GM23338 (cell line): ENCODE measurements at places on chromosomes 2 and 18. TPM values are rescaled to one million over a fixed set of nuclear protein-coding genes. Genes with fewer than 3 reads are reported as not detected.

GRCh38 chr2:80259292-80259691 is 45.3 kb downstream of the LRRTM1 start:
- H3K36me3 ChIP-seq, result no peaks in the 10 kb centered on the region
- no peaks in the 10 kb centered on the region for H3K27me3 ChIP-seq
- H3K4me1 ChIP-seq, result peaks cover 4% of the 10 kb centered on the region; the same call in 1 of the 2 replicates
- no peak for DNase-seq
- no peak overlapping the region for H3K27ac ChIP-seq

GRCh38 chr2:200311139-200311538 is 4.6 kb downstream of the SPATS2L start:
- H3K36me3 ChIP-seq, result no peaks in the 10 kb centered on the region
- DNase-seq, result no peak
- peak overlapping the region; percentile 25; the same call in 1 of the 2 replicates for H3K4me3 ChIP-seq
- no peaks in the 10 kb centered on the region for H3K27me3 ChIP-seq
- H3K4me1 ChIP-seq, result peaks cover 61% of the 10 kb centered on the region
- 0 out of 2 replicates have a peak overlapping the region, but pooled peaks have one; percentile 35 for H3K27ac ChIP-seq

CLEC4F gene
- not detected in 2 replicates for total RNA-seq

DNA sequence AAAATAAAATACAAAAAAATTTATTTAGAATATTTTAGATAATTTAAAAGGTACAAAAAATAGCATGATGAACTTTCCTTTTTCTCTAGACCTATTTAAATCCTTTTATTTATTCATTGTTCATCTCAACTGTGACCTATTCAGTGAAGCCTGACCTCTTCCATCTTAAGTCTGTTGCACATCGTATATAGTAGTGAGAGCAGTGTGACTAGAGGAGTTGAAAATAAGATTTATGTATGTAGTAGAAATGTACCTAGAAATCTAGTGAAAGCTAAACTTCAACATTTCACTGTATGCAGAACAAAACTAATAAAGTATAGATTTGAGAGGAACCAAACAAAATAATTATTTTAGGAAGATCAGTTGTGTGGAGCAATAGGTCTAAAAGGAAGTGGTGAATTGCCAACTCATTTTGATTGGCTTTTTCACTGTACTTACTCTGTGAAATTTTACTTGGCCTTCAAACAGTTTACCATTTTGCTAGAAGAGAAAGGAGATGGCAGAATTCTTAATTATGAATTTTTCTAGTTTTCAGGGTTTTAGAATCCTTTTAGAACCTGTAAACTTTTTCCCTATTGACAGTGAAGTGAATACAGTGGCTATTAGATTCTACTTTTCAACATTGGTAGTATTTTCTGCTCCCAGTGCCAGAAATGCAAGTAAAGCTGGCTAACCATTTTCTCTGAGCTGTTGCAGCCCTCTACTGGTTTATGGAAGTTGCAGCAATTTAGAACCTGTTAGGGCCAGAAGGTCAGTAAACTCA is 11.0 kb downstream of the ANKRD12 start:
- DNase-seq, result peak; percentile 73
- H3K27ac ChIP-seq, result no peak overlapping the region; the same call in 1 of the 2 replicates
- no peaks in the 10 kb centered on the region for H3K27me3 ChIP-seq
- no peaks in the 10 kb centered on the region for H3K4me1 ChIP-seq
- no peak overlapping the region for H3K4me3 ChIP-seq

GRCh38 chr2:113209011-113209645 is 35.4 kb downstream of the PSD4 start:
- DNase-seq, result no peak
- H3K27me3 ChIP-seq, result no peaks in the 10 kb centered on the region
- H3K27ac ChIP-seq, result no peak overlapping the region
- H3K36me3 ChIP-seq, result no peaks in the 10 kb centered on the region
- peaks cover 12% of the 10 kb centered on the region; the same call in 1 of the 2 replicates for H3K4me1 ChIP-seq

- no peaks in the 10 kb centered on the region for H3K4me1 ChIP-seq
- H3K27me3 ChIP-seq, result no peaks in the 10 kb centered on the region
- H3K4me3 ChIP-seq, result no peak overlapping the region
- no peak for DNase-seq
Observed at GRCh38 chr2:50878251-50878650, 153.7 kb downstream of the NRXN1 start.

GRCh38 chr2:144666032-144666431 is 146.1 kb upstream of the ZEB2 start:
- peaks cover 15% of the 10 kb centered on the region for H3K4me1 ChIP-seq
- no peak for DNase-seq
- no peaks in the 10 kb centered on the region for H3K27me3 ChIP-seq
- H3K27ac ChIP-seq, result no peak overlapping the region
- no peak overlapping the region for H3K4me3 ChIP-seq

THUMPD2 gene
- total RNA-seq, result 16.1 and 19.5 TPM in 2 replicates

YWHAQ gene
- total RNA-seq, result 464 and 490 TPM in 2 replicates

FOSL2 gene
- total RNA-seq, result 2.3 and 4.3 TPM in 2 replicates

CCT4 gene
- 343 and 378 TPM in 2 replicates for total RNA-seq

GRCh38 chr2:41414486-41415230 is 633.2 kb upstream of the PKDCC start:
- no peaks in the 10 kb centered on the region for H3K36me3 ChIP-seq
- no peak overlapping the region for H3K27ac ChIP-seq
- no peak overlapping the region for H3K4me3 ChIP-seq
- DNase-seq, result peak; percentile 88

GRCh38 chr2:236171680-236172254 is 3.6 kb upstream of the GBX2 start:
- DNase-seq, result peak; percentile 51
- peaks cover 69% of the 10 kb centered on the region for H3K4me1 ChIP-seq
- H3K36me3 ChIP-seq, result no peaks in the 10 kb centered on the region
- H3K27ac ChIP-seq, result no peak overlapping the region
- peak overlapping the region; percentile 69 for H3K4me3 ChIP-seq

RDH14 gene
- total RNA-seq, result 38.0 and 38.1 TPM in 2 replicates

- DNase-seq, result peak; percentile 36
- H3K4me3 ChIP-seq, result peak overlapping the region; percentile 91
- H3K27ac ChIP-seq, result no peak overlapping the region
- peaks cover 74% of the 10 kb centered on the region for H3K27me3 ChIP-seq
Observed at GRCh38 chr2:152097290-152097800, 1.5 kb downstream of the CACNB4 start.

GRCh38 chr2:11541693-11542274 is 7.9 kb downstream of the GREB1 start:
- peak; percentile 14 for DNase-seq
- H3K4me3 ChIP-seq, result no peak overlapping the region
- no peak overlapping the region for H3K27ac ChIP-seq
- H3K4me1 ChIP-seq, result peaks cover 52% of the 10 kb centered on the region
- H3K36me3 ChIP-seq, result no peaks in the 10 kb centered on the region

DNER gene
- 7.1 and 8.8 TPM in 2 replicates for total RNA-seq

DNA sequence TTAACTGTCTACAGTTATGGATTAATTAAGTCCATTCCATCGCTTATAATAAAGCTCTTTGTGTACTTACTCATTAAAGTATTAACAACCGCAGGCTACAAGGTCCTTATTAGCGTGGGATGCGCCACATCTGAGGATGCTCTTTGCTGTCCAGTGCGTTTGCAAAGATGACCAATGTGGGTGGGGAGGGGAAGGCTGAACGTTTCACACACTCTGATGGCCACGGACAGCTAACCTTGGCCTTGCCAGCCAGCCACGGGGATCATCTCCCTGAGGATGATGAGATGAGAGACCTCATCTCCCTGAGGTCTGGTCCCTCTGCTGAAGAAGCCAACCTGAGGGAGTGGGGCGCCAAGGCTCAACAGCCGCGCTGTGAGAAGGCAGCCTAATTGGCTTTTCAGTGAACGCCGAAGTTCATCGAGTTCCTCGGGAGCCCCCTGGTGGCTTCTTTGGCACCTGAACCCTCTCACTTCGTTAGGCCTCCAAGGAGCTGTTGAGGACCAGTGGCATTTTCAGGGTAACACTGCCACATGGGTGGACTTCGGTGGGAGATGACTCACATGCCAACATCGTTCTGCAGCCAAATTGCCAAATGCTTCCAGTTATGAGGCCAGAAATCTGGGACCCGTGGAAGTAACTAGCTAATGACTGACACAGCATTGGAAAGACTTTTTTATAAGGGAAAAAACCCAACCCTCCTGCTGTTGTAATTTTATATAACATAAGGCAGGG is 69.3 kb upstream of the SEC11C start:
- no peaks in the 10 kb centered on the region for H3K27me3 ChIP-seq
- peak; percentile 99 for DNase-seq
- no peak overlapping the region for H3K4me3 ChIP-seq
- H3K27ac ChIP-seq, result no peak overlapping the region
- H3K4me1 ChIP-seq, result no peaks in the 10 kb centered on the region

GRCh38 chr2:166135152-166135848 is 7.5 kb upstream of the SCN1A start:
- H3K4me3 ChIP-seq, result no peak overlapping the region
- H3K36me3 ChIP-seq, result no peaks in the 10 kb centered on the region
- H3K27me3 ChIP-seq, result no peaks in the 10 kb centered on the region

- no peak for DNase-seq
- no peak overlapping the region for H3K27ac ChIP-seq
- no peaks in the 10 kb centered on the region for H3K4me1 ChIP-seq
- H3K27me3 ChIP-seq, result no peaks in the 10 kb centered on the region
- no peaks in the 10 kb centered on the region for H3K36me3 ChIP-seq
Observed at GRCh38 chr2:9799011-9799596, 44.2 kb upstream of the TAF1B start.

GRCh38 chr18:61572871-61573270 is 239.6 kb downstream of the CDH20 start:
- no peaks in the 10 kb centered on the region for H3K36me3 ChIP-seq
- DNase-seq, result no peak
- H3K4me1 ChIP-seq, result 0 out of 2 replicates have a peak, but pooled peaks cover 5% of the 10 kb centered on the region

DNA sequence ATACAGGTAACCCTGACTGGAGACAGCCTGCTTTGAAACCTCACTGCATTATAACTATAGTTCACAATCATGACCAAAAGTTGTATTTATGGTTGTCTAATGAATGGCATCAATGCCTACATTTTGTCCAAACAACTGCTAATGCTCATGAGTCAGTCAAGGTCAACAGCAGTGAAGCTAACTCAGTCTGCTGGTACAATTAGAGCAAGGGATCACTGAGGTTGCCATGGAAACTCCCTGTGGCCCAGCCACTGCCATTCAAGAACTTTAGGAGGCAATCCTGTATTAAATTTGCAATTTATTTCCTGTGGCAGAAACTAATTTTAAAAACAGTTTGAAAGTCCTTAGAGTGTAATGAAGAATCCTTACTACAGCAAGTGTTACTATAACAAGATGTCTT is 185.1 kb upstream of the SMAD7 start:
- H3K4me1 ChIP-seq, result no peaks in the 10 kb centered on the region
- no peak overlapping the region for H3K4me3 ChIP-seq
- H3K27me3 ChIP-seq, result no peaks in the 10 kb centered on the region
- no peaks in the 10 kb centered on the region for H3K36me3 ChIP-seq
- H3K27ac ChIP-seq, result no peak overlapping the region
- DNase-seq, result peak; percentile 36

DNA sequence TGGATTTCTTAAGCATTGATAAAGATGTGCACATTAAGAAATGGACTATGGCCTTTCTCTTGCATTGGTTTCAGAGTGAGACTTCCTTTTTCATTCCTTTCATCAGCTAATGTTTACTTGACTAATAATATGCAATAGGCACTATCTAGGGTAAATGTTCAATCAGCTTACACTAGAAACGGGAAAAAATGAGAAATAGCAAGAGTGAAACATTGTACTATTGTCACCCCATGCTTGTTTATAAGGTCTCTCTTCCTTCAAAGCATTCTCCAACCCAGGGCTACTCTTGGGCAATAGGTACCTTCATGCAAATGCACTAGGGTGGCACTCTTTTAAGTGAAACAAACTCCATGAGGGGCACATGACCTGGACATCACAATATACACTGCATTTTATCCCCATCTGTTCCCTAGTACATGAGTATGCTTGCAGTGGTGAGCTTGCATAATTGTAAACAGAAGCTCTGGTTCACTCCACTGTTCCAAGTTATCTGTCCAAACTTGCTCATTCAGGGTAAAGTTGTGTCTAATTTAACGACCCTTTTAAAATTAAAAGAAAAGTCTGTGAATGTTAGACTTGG is 402.3 kb downstream of the ERBB4 start:
- H3K4me1 ChIP-seq, result no peaks in the 10 kb centered on the region
- no peak overlapping the region for H3K4me3 ChIP-seq
- H3K36me3 ChIP-seq, result no peaks in the 10 kb centered on the region
- no peak for DNase-seq

- H3K27me3 ChIP-seq, result no peaks in the 10 kb centered on the region
- no peak overlapping the region for H3K4me3 ChIP-seq
- DNase-seq, result no peak
- no peaks in the 10 kb centered on the region; the same call in 1 of the 2 replicates for H3K36me3 ChIP-seq
- no peak overlapping the region for H3K27ac ChIP-seq
Observed at GRCh38 chr18:47882641-47883040, 47.8 kb downstream of the SMAD2 start.

DNA sequence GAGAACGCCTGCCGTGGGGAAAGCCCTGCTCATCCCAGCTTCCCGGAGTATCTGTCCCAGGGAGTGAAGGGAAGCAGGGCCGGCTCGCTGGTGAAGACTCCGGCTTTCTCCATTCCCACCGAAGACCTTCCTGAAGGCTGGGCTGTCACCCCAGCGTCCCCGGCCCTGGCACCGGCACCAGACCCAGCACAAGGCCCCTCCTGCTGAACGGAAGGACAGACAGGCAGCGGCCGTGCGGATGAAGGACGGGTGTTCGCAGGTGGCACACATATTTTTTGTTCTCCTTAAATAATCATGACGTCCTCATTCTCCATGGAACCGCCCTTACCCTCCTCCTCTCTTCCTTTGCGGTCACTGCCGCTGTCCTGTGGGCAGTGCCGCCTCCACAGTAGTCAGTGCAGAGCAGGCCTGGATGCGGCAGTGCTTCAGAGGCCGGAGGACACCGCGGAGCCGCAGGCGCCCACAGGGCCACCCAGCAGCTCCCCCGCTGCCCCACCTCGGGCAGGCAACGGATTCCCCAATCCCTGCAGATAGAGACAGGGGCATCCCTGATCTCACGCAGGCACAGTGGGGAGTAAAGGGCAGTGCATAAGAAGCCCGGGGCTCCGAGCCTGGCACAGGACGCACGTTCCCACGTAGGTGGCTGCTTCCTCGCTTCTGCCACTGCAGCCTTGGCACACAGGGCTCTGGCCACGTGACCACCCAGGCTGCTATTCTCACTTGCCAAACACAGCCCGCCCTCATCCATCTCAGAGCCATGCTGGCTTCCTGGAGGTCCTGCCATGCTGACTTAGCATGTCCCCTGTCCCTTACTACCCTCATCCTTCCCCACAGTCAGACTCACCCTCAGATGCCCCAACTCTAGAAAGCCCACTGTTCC is 229.7 kb downstream of the EIPR1 start:
- H3K36me3 ChIP-seq, result no peaks in the 10 kb centered on the region
- H3K27me3 ChIP-seq, result no peaks in the 10 kb centered on the region
- no peak overlapping the region for H3K4me3 ChIP-seq
- H3K27ac ChIP-seq, result no peak overlapping the region
- DNase-seq, result no peak
- no peaks in the 10 kb centered on the region for H3K4me1 ChIP-seq

RPRM gene
- 7.2 and 7.5 TPM in 2 replicates for total RNA-seq

TGFA gene
- 2.6 and 6.5 TPM in 2 replicates for total RNA-seq

DNA sequence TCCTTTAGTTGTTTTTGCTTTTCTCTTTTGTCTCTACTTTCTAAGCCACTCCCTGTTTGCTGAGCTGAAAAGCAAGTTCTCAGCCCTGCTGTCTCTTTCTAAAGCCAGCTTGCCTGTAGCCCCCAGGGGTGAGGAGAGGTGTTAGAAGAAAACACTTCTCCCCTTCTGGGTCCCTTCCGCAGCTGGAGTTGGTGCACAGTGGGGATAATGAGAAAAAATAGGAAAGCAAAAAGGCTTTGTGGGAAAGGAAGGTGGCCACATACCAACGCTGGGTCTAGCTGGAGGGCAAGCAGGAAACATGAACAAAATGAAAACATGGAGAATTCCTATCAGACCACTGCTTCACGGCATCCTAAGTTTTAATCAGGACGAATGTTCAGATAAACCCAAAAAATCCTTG is 15.5 kb upstream of the SLC20A1 start:
- no peaks in the 10 kb centered on the region for H3K27me3 ChIP-seq
- H3K4me3 ChIP-seq, result no peak overlapping the region
- DNase-seq, result no peak
- peaks cover 16% of the 10 kb centered on the region for H3K4me1 ChIP-seq
- H3K36me3 ChIP-seq, result no peaks in the 10 kb centered on the region
